Activated effector memory CD4-positive, alpha-beta T cell treated with anti-CD3 and anti-CD28 coated beads, Interleukin-2, amount 50 U/mL, for 16 hours (primary cell): ENCODE measurements at places on chromosomes 4 and X.
A peak's percentile ranks its signal among the peaks of the same experiment; 100 is the strongest.

DNA sequence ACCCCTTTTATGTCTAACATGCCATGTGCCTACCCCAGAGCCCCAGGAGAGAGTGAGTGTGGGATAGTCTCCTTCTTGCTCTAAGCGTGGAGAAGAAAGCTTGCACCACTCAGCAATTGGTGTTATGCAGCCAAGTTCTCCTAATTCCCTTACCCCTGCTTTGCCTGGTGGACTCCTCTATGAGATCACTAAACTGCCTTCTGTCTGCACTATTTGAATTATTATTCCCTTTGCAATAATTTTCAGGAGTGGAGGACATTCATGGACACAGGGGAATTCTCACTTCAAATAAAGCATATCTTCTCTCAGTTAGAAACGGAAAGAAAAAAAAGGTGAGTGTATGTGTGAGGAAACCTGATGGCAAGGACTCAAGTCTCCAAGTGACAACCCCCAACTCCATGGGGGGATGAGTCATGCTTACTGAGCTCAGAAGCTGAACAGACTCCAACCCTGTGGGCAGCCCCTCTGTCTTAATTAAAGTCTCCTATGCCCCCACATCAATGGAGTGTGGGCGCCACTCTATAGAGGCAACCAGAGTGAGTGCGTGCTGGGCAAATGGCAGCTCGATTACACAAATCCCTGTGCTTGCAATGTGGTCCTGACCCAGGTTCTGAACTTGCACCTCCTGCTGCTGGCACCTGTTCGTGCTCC, 381.9 kb downstream of the RAB28 start:
- DNase-seq = no peak

DNA sequence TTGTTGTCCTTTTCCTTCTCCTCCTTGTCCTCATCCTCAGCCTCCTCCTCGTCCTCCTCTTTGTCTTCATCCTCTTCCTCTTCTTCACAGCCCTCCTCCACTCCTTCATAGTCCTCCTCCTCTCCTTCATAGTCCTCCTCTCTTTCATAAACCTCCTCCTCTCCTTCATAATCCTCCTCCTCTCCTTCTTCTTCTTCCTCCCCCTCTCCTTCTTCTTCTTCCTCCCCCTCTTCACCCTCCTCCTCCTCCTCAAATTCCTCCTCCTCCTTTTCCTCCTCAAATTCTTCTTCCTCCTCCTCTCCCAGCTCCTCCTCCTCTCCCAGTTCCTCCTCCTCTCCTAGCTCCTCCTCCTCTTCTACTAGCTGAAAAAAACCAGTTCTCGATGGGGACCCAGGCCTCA, 143.8 kb upstream of the RADX start:
- DNase-seq = no peak

GRCh38 chrX:68717196-68717595, 69.7 kb downstream of the STARD8 start:
- no peak for DNase-seq

DNA sequence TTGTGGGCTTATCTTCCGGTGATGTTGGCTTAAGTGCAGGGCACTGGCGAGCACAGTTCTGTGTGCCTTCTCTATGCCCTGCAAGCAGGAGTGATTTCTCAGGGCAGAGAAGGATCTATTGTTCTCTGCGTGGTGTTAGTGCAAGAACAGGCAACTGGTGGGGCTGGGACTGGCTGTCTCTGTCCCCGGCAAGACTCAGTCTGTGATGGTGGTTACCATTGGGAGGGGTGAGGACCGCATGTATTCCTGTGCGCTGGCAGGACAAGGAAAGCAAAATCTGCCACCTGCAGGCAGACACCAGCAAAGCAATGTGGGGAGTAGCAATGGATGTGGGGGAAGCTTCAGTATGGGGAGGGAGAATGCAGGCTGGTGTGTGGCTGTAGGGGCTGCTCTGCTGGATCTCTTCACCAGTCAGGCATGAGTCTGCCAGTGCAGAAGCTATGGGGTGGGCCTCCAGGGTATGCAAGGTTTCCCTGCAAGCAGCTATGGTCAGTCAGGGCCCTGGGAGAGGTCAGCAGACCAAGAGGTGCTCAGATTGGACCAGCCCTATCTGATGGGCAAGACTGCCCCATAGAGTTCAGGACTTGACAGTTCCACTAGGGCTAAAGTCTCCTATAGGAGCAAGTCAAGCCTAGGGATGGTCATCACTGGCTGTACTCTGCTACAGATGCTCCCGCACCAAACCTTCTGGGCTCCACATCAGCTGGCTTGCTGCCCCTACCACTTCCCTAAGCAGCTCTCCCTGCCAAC, 16.8 kb downstream of the PF4 start:
- no peak for DNase-seq

DNA sequence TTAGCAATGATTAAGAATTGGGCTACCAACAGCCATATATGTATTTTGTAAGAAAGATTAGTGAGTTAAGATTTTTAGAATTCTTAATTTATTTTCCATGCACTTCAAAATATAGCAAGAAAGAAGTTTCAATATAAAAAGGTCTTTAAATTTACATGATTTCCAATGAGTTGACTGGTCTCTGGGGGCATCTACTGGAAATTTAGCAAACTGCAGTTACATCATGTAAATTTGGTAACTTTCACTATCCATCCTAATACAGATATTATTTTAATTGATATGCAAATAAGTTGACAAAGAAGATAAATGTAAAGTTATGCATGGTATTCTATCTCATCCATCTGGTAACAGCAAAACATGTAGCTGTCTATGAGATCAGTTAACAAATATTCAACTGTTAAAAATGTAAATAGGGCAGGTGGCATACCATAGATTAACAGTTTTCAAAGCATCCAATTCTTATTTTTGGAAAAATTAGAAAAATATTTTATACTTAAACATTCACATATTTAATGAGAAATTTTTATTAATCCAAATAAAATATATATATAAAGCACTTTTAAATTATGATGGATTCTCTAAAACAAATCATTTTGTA, 29.1 kb downstream of the TTC29 start:
- DNase-seq = no peak

- DNase-seq = no peak
These were observed 67.4 kb downstream of the TNIP2 start for GRCh38 chr4:2688697-2689096.

DNA sequence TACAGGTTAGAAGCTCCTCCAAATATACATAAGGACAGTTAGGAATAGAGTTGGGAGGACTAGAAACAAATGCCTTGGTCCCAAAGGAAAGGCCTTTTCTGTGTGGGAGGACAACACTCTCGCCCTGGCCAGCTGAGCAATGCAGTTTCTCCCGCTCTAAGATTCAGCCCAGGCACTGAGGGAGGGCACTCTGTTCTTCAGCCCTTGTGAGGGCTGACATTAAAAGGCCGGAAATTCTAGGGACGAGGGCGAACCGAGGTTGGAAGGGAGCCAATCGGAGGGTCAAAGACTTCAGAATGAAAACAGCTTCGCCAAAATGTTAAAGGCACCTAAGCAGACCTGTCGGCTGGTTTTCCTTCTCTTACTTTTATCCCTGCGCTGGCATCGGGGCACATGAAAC, 2.9 kb upstream of the PTCHD1 start:
- DNase-seq = no peak

DNA sequence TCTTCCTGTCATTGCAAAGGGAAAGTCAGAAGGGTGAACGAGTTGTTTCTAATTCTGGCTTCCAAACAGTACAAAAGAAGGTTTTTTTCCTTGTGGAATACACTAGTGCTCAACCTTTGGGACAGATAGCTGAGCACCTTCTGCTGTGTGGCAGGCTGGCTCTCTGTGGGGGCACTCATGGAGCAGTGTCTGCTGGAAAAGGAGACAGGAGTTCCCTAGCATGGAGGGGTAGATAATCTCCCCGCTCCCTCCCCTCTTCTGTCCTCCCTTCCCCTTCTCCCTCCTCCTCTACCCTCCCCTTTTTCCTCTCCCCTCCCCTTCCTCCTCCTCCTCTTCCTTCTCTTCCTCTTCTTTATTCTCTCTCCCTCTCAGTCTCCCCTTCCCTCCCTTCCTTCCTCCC, 62.4 kb upstream of the MTM1 start:
- DNase-seq = no peak

DNA sequence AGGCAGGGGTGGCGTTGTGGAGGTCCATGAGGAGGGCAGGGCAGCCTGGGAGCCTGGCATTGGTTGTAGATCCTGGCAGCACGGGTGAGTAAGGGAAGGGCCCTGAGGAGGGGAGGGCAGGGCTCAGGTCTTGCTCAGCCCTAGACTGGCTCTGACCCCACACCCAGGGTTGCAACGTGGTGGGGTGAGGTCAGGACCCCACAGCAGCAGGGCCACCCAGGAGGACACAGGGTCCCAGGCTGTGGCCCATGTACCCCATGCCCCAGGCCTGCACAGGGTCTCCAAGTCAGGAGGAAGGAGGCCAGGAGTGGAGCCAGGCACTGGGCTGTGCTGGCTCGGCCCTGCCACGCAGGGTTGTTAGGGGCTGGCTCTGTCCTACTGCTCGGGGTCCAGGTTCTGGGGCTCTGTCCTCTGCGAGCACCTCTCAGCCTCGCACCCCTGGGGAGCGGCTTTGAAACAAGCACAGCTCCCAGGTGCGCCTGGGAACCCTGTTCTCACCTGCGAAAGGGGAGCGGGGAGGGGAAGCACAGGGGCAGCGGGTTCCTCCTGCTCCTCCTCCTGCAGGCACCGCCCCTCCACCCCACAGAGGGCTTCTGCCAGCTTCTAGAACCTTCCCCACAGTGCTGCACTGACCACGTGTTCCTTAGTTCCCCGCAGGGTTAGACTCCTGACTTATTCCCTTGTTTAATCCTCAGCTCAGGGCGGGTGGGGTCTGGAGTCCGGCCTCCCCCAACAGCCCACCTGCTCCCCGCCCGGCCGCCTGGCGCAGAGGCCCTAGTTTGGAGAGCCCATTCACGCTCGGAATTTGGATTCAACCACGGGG, 20.4 kb downstream of the MSANTD1 start:
- DNase-seq = peak; percentile 51

- no peak for DNase-seq
These were observed 2582.2 kb downstream of the PCDH7 start for GRCh38 chr4:33302321-33302720.

DNA sequence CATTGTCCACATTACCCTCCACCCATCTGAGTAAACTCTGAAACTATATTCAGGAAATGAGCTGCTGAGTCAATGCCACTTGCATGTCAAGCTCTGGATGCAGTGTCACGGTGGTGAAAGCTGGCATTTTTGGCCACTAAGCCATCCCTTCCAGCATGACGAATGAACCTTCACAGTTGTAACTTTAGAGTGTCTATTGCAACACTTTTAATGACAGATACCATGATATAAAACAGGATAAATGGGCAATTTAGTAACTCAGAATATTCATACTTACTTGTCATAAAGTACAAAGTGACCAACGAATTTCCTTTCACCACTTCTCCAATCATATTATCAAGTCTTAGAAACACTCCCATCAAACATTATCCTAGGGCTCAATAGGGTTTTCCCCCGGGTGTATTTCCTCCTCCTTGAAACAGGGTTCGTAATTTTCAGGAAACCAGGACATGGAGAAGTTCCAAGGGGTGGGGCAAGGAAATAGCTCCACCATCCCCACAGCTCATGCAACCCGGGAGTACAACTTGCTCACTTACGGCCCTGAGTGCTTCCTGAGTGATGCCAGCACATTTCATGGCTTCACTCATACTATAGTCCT, 73.1 kb downstream of the MTHFD2L start:
- no peak for DNase-seq

DNA sequence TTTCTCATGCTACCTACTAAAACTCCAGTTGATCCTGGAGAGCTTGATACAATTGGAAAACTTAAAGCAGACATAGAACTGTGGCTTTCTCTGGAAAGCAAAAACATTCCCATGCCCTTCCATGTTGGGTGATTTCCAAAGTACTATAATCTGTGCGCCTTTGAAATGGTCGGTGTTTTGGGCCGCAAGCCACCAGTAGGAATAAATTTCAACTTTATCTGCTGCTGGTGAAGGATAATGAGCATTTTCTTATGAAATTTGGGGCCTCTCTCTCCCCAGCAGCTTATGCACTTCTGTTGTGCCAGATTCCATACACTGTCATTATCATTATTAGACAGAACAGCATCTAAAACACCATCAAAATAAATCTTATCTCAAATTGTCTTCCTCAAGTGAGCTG, 366.7 kb upstream of the RPS6KA3 start:
- no peak for DNase-seq

DNA sequence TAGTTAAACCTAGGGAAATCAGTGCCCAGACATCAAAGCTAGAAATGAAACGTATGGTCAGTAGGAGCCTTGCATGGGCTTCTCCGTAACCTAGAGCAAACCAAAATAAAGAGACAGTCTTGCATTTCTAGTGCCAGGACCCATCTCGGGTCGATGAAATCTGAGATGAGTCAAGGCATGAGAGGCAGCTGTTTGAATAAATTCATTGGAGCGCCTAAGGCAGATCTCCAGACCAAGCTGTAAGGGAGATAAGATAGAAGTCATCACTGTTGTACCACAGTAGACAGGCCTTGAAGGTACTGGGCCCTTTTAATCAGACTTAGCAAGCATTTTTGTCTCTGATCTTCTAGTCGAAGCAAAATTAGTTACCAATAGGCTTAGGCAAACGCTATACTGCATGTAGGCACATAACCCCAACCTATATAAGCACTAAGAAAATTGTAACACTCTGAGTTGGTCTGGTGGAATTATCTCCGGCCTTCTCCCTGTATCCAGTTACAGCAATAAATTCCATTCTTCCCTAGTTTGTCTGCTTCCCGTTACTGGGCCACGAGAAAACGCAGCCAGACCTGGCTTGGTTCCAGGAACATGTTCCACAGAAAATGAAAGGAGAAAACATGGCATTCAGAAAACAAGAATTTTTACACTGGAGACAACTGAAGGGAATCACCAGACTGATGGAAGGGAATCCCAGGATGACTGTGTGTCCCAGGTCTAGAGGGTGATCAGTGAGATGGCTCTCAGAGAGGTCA, 21.1 kb upstream of the PAPSS1 start:
- DNase-seq = no peak

GRCh38 chrX:109886122-109886761, 116.7 kb upstream of the TMEM164 start:
- peak; percentile 61 for DNase-seq

DNA sequence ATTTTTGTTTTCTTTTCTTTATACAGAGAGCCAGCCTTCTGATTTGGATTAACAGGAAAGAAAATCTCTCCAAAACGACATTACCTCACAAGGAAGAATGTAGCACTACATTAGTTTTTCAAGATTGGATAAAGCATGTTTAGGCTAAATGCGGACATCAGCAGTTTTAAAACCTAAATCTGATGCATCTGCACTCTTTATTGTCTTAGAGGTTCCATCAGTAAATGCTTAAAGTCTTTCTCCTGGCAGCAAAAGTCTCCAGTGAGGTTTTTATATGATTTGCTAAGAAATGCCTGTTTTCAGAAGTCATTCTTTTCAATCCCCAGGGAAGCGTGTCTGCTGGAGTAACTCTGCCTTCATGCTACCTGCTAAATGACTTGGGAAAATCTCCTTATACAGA, 912.9 kb upstream of the INTU start:
- DNase-seq = no peak

DNA sequence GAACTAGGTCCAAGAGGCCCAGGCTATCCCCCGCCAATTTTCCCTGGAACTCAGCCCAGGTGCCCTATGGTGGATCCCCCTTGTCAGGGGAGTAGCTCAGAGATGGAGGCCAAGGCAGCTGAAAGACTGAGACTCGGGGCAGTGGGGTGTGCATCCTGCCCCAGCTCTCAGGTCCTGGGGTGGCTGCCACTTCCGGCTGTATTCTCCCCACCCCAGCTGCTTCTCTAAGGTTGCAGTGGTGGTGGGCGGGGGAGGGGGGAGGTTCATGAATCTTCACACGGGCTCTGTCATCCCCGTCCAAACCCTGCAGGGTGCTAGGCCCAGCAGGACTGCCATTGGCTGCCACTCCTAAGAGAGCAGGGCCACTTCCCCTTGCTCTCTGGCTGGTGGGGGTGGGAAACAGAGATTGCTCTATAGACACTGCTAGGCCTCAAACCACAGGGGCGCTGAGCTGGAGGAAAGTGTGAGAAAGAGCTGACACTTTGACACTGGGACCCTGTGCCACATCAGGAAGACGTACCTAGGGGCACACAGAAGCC, 1.5 kb downstream of the SASH3 start:
- DNase-seq = peak; percentile 90
